Adrenal gland (tissue), 19 donors: ENCODE measurements at places on chromosomes 3 and 15.

DNA sequence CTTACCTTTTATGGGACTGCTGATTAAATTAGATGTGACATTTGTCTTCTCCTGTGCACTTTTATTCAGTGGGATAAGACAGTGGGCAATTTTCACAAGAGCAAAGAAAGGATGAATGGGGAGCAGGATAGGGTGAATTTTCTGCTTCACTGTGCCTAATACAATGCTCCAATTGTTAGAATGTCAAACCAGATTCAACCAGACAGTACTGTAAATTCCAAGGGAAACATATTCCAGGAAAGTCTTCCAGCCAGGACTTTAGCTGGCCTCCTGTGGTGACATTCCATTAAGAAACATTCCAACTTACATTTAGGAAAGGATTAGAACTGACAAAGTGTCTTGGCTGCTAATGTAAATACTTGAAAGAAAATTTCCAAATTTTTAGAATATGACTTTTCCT is 100.1 kb upstream of the PROK2 start:
- DNase-seq: no peak

DNA sequence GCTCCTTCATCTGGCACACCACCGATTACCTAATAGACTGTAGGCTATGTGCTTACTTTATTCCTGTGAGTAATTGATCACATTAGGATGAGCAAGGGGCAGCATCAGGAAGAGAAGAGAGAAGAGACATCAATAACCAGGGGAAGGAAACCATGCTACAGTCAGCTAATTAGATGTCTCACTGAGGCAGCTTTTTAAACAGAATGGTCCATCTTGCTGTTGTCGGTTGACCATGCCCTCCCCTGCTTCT is 278.4 kb downstream of the RPLP1 start:
- no peak for DNase-seq

DNA sequence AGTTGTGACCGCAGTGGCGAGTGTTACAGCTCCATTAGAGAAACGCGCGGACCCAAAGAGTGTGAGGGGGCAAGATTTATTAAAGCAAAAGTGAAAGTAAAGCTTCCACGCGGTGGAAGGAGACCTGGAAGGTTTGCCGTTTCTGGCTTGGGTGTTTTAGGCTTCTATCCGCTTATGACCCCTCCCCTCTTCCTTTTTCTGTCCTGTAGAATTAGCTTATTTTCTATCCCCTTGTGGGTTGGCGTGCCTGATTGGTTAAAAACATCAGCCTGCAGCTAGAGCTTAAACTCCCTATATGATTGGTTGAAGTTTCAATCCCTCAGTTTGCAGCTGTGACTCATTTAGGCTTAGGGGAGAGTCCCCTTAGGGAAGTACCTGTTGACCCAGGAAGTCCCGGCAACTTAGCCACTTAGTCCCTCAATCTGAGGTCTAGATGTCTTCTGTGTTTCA is 39.6 kb downstream of the C3orf38 start:
- no peak for DNase-seq

DNA sequence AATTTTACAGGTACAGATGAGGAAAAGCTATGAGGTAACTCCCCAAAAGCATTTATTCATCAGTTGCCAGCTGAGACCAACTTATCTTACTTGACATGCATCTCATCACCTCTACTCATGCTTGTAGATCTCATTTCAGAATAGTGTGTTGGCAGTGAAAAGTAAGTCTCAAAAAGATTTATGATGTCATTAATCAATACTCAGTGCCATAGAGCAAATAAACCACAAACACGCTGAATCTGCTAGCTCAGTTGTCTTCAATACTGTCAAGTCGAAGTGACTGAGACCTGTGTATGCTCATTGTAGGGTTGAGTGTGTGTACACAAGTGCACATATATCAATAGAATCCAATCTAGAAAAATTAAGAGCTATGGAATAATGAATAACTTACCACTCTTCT is 413.5 kb downstream of the CNTN3 start:
- DNase-seq: no peak

- no peak for DNase-seq
Measured at GRCh38 chr15:71713191-71713809, 97.1 kb upstream of the NR2E3 start.

- no peak for DNase-seq
Measured at GRCh38 chr3:19063936-19064335, 84.4 kb upstream of the KCNH8 start.

- no peak for DNase-seq
Measured at GRCh38 chr3:161067335-161067734, 37.8 kb downstream of the B3GALNT1 start.

DNA sequence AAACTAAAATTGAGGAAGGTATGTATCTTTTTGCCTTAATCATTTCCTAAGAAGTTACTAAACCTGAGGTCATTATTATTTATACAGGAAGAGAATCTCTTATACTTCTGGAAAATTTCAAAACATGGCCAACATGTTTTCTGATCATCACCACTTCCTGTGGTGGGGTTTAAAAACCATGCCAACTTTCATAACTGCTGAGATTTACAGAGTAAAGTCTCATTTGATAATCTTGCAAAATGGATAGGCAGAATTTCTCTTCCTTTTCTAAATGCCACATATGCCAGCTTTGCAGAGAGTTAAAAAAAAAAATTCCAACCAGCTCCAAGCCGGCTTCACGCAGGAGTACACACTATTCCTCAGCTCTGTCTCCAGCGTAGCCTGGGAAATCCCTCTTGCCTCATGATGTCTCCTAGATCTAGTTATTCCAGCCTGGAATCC is 124.3 kb upstream of the SPRED1 start:
- no peak for DNase-seq

DNA sequence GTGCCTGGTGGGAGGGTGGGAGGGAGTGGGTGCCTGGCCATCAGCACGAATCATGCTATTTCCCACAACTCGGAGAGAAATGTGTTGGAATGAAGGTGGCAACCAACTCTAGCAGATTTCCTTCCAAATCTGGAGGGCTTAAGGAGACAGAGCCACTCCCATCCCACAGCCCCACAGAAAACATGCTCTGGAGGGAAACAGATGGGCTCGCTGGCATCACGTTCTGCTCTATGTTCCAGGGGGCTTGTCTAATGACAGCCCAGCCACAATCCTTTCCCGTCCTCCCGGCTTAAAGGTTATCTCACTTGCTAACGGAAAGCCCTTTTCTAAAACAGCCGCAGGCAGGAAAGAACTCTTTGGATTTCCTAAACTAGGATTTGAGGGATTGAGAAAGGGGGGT is 65.3 kb downstream of the ADAMTS17 start:
- no peak for DNase-seq

DNA sequence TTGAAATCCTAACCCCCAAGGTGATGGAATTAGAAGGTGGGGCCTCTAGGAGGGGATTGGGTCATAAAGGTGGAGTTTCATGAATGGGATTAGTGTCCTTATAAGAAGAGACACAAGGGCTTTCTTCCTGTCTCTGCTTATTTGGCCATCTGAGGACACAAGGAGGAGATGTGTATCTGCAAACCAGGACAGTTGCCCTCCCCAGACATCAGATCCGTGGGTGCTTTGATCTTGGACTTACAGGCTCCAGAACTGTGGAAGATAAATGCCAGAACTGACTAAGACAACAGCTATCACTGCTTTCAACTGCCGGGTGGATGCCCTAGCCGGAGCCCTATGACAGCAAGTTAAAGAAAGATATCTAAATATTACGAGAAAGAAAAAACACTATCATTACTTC is 94.4 kb downstream of the CHRNA7 start:
- DNase-seq: no peak

- DNase-seq: no peak
Measured at GRCh38 chr15:88542342-88542733, 4.1 kb downstream of the DET1 start.

- DNase-seq: no peak
Measured at GRCh38 chr3:125123451-125124305, 67.9 kb upstream of the HEG1 start.

- DNase-seq: no peak
Measured at GRCh38 chr15:37888356-37888755, 46.1 kb upstream of the TMCO5A start.
